HT1080 (cell line): ENCODE measurements at places on chromosomes 2 and 18.
A peak's percentile ranks its signal among the peaks of the same experiment; 100 is the strongest.

- DNase-seq, result peak; percentile 17
Observed at GRCh38 chr2:16726147-16726546, 60.5 kb upstream of the CYRIA start.

- DNase-seq, result no peak
Observed at GRCh38 chr2:235204948-235205347, 253.1 kb downstream of the SH3BP4 start.

DNA sequence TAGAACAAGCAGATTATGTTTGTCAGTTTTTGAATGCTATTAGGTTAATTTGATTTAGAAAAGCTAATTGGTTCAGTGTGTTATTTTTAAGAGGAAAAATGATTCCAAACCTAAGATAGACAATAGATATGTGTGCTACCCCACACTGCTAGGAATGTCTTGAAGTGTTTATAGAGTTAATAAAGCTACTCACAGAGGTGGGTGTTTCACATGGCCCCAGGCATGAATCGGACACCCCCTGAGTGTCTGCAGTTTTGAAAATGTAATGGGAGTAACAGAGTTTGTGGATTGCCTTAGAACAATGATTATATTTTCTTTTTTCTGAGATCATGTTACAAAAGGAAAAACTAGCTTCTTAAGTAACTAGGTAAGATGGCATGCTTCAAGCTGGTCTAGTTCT lies 348.3 kb downstream of the ADCYAP1 start:
- DNase-seq, result no peak

- DNase-seq, result no peak
Observed at GRCh38 chr18:15198116-15198389, 450.1 kb downstream of the ANKRD30B start.

- DNase-seq, result no peak
Observed at GRCh38 chr18:32324181-32324580, 134.3 kb downstream of the MEP1B start.

DNA sequence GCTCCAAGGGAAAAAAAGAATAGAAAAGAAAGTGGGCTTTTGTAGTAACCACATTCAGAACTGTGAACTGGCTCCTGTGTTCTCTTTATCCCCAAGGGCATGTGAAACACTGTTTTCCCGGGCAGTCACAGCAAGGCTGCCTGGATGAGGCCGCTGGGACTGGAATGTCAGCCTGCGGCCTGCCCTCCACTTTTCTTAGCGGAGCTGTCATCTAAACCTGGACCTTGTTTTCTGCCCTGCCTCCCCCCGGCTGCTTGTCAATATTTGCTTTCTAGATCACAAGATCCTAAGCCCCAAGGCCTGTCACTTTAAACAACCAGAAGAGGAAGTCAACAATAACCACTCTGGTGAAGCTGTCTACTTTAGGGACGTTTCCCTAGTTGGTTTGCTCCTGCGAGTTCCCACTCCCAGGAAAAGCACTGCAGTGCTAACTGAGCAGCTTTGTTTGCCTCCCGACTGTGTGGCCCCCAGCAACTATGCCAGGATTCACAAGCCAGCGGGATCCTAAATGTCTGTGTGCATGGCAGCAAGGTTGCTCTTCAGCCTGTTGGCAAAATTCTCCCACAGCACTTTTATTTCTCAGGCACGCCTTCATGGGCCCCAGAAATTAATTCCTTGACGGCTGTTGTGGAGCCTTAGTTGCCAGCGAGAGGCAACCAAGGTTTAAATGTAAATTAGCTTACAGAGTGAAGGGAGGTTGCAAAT lies 30.6 kb downstream of the SOWAHC start:
- DNase-seq, result no peak

- no peak for DNase-seq
Observed at GRCh38 chr2:30613001-30613400, 166.0 kb downstream of the LCLAT1 start.

DNA sequence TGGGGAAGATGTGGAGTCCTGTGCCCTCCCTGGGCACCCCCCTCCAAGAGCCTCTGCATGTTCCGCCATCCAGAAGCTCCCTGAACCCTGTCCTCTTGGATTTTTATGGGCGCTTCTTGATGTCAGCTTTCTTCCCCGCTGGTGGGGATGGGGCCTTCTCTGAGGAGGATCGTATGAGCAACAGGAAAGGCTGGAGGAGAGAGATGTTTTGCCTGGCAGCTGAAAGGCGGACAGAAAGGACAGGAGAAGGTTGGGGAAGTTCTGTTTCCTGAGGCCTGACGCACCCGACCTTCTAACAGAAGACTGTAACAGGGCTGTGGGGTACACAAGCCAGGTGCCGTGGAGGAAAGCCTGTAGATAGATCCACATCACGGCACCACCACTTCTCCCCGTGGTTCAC lies 238.8 kb downstream of the LDLRAD4 start:
- no peak for DNase-seq

GRCh38 chr2:100291152-100291970 lies 30.9 kb downstream of the LONRF2 start:
- peak; percentile 99 for DNase-seq

DNA sequence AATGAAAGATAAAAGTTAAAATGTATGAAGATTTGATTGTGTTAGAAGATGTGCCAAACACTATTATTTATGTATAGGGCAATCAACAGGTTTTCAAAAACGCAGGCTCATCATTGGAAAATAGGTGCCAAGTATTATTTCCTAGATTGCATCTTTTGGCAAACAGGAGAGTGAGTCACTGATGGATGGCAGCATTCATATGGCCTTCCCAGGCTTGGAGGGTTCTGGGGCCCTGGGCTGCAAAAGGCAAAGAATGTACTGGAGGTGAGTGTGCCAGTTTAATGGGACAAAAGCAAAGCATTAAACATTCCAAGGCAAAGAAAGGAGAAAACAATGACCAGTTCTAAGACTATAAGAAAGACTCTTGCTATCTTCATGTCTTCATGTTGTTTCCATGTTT lies 379.4 kb downstream of the RIT2 start:
- DNase-seq, result no peak

DNA sequence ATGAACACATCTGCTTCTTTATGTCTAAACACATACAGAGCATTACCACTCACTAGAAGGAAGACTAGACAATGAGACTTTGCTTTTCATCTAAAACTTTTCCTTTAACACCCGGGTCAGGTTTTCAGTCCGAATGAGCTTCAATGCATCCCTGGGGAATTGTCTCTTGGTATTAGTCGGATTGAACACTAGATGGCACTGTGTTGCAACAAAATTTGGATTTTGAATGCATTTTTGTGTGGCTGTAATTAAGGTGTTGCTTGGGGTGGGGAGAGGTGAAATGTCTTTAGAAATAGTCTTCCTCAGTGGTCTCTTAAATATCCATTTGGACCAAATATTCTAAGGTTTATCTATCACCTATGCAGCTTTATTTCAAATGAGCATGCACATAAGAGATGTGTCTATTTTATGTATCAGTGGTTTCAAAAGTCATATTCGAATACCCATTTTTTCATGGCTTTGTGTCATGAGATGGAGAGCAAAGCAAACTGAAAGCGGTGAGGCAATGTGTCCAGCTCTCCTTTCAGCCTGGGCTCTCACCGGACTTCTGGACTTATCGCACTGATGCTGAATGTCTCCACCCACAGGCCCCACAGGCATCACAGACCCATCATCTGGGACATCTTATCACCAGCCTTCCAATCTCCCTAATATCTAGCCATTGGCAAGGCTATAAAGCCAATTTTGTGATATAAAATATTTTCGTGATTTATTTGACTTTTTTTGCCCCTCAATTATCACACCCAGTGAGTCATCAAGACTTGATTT lies 510.3 kb downstream of the RNF144A start:
- DNase-seq, result peak; percentile 34

- DNase-seq, result no peak
Observed at GRCh38 chr18:14179306-14179705, 47.1 kb upstream of the ZNF519 start.

- peak; percentile 87 for DNase-seq
Observed at GRCh38 chr18:52054324-52054723, 285.7 kb upstream of the DCC start.
